Activated CD4-positive, alpha-beta memory T cell treated with anti-CD3 and anti-CD28 coated beads, Interleukin-2, amount 10 ng/mL, durations not matched to agents 7 days and 5 days (primary cell): ENCODE measurements at places on chromosomes 13 and 19.

DNA sequence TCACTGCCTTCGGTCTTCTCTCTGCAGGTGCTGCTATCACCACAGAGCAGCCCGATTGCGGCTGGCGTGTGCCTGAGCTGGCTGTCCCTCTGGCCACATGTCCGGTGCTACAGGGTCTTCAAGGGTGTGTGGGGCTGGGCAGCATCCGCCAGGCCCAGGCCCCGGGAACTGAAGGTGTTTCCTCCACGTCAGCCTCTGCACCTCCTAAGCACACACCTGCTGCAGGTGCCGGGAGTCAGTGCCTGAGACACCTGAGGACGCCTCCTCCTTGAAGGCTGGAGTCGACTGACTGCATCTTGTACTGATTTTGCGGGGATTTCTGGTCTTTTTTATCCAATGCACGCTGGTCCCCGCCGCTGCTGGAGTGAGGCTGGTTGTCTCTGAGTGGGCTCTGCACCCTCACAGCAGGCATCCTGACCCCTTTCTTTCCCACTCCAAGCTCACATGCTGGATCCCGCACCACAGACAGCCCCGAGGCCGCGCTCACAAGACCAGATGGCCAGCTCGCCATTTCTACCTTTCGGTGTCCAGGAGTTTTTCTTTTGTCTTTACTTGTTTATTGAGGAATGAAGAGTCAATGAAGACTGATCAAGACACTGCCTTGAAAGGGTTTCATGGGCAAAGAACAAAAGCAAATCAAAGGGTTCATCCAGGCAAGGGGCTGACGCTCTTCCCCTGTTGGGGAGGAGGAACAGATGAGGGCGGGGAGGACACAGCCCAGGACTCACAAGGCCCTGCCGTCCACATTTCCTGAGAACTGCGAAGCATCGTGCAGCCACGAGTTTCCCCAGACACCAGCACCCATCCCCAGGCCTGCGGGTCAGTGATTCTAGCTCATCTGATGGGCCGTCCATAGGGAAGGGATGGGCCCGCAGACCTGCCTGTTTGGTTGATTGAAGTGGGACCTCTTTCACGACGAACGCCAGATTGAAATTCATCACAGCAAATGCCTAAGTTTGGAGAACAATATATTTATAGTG lies 203.8 kb upstream of the SOX1 start:
- DNase-seq: no peak

DNA sequence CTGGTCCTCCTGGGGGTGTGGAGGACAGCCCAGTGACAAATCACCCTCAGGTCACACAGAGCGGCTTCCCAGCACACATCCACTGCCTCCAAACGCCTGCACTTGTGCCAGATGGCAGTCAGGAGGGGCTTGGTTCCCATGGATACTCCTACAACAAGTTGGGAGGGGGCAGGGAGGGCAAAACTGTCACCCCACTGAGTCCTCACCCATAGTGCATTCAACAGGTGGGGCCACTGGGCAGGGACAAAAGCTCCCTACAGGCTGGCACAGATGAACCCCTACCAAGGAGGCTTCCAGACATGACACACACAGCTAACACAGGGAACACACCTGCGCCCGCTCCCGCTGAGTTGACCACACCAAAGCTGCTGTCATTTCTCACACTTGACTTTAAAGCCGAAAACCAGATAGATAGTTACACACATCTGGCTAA lies 120.5 kb downstream of the STK24 start:
- DNase-seq: no peak

GRCh38 chr13:41820581-41821237 lies 140.2 kb downstream of the VWA8 start:
- DNase-seq: no peak

DNA sequence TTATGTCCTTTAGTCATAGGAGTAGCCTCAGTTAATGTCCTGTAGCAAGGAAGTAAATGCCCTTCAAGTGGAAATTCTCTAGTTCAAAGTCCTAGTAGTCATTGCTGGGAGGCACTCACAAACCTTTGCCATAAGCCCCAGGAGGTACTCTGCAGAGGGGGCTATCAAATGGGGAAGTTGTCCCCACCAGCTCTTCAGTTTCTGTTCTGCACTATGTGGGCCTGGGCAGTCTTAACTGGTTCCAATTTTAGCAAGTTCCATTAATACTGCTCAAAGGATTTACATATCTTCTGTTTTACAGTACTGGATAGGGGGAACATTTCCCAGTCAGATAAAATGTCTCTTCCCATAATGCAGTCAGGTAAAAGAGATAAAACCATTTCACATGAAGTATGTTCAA lies 101.3 kb downstream of the B3GLCT start:
- no peak for DNase-seq

GRCh38 chr13:50286324-50286723 lies 271.1 kb downstream of the KCNRG start:
- DNase-seq: no peak

DNA sequence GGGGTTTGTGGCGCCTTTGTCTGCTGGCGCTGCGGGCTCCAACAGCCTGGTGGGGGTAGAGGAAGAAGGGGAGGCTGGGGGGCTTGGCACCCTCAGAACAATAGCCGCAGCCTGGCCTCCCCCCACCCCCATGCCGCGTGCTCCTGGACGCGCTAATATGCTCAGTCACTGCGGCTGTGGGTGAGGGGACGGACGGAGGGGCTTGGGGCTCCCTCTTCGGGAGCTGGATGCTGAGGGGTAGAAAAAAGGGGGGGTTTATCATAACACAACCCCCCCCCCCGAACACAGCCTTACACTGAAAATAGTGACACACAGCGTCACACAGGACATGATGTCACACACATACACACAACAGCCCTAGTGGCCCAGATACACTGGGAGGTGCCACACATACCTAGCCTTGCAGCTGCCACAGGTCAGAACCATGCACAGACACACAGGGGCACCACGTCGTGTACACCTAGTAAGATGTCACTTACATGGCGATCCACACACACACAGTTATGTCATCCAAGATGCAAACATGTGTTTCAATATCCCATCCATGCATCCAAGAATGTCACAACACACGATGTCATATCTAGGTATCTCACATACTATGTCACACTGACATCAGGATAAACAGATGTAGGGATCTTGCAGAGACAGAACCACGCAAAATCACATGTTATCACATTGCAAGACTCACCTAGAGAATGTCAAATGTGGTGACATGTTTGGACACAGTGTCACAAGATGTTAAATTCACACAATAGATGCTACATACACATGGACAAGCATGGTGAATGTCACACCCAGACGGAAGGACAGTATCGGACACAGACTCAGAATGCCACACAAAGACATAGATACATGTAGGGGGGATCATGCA lies 806 bp downstream of the MAST1 start:
- peak; percentile 39 for DNase-seq

DNA sequence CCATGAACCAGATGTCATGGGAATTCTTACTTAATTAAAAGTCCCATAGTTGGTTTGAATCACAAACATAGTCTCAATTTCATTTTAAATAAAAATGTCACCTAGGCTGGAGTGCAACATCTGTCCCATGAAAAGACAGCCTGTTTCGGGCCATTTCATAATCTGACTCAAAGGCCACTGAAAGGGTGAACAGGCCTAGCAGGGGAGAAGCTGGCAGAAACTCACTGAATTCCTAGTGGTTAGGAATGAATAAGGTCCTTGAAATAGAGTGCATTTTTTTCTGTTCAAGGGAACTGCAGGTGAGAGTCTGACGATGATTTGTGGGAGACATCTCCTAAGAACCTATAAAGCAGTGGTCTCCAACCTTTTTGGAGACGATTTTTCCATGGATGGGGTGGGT lies 44.0 kb upstream of the PCCA start:
- DNase-seq: no peak

DNA sequence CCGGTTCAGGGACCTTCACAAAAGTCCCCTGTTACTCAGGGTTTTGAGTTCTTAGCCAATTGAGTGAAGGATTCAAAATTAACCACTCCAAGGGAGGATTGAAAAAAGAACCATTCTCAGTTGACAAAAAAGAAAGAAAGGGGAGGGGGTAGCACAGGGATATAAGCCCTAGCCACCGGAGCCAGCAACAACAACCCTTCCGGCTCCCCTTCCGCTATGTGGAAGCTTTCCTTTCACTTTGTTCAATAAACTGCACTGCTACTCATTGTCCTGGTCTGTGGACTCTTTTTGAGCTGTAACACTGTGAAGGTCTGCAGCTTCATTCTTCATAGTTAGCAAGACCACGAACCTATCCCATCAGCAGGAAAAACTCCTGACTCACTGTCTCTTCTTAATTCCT lies 1488.1 kb upstream of the PRR20A start:
- no peak for DNase-seq

- no peak for DNase-seq
These were observed 106.4 kb downstream of the AKAP11 start for GRCh38 chr13:42378383-42378780.

GRCh38 chr19:47813304-47813994 lies 8.3 kb upstream of the CRX start:
- DNase-seq: peak; percentile 78

GRCh38 chr19:4908781-4909155 lies 533 bp upstream of the UHRF1 start:
- no peak for DNase-seq

- peak; percentile 64 for DNase-seq
These were observed 29.7 kb downstream of the NAXD start for GRCh38 chr13:110644892-110645521.

- no peak for DNase-seq
These were observed 10.0 kb upstream of the ZNF443 start for GRCh38 chr19:12450844-12451243.

GRCh38 chr19:10625003-10625761 lies at the start of gene SLC44A2:
SLC44A2 (plus strand) TSS chr19:10625553; CDS start chr19:10625634, 81 bp downstream.
- DNase-seq: no peak

- DNase-seq: no peak
These were observed 63.4 kb downstream of the RAP2A start for GRCh38 chr13:97497400-97497799.

GRCh38 chr19:38831142-38831605 lies 420 bp downstream of the ECH1 start:
- no peak for DNase-seq

- DNase-seq: no peak
These were observed 587 bp upstream of the ZNF383 start for GRCh38 chr19:37217480-37217774.

DNA sequence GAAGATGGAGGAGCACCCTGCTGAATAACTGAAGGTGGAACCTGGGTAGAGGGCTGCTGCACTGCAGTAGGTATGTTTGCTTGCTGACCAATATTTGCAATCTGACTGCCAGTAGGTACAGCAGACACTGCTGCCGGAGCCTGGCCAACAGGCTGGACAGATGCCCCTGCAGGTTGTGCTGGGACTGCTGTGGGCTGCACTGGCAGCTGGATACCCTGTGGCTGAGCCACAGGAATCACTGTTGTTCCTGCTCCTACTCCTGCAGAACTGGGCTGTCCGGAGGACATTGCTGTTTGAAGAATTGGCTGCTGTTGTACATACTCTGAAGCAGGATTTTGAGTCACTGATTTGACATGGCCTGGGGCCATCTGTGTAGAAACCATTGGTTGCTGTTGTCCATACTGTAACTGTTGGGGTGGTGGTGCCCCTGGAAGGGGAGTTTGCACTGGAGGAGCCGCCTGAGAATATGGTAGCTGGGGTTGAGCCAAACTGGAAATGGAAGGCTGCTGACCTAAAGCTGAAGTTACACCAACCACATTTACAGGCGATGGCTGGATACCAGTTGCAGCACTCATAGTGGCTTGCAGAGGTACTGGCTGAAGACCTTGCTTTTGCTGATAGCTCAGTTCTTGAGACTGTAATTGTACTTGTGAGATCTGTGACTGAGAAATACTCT lies 2.2 kb downstream of the TSC22D1 start:
- DNase-seq: no peak

GRCh38 chr19:33306853-33307792 lies 4.8 kb upstream of the CEBPA start:
- no peak for DNase-seq

DNA sequence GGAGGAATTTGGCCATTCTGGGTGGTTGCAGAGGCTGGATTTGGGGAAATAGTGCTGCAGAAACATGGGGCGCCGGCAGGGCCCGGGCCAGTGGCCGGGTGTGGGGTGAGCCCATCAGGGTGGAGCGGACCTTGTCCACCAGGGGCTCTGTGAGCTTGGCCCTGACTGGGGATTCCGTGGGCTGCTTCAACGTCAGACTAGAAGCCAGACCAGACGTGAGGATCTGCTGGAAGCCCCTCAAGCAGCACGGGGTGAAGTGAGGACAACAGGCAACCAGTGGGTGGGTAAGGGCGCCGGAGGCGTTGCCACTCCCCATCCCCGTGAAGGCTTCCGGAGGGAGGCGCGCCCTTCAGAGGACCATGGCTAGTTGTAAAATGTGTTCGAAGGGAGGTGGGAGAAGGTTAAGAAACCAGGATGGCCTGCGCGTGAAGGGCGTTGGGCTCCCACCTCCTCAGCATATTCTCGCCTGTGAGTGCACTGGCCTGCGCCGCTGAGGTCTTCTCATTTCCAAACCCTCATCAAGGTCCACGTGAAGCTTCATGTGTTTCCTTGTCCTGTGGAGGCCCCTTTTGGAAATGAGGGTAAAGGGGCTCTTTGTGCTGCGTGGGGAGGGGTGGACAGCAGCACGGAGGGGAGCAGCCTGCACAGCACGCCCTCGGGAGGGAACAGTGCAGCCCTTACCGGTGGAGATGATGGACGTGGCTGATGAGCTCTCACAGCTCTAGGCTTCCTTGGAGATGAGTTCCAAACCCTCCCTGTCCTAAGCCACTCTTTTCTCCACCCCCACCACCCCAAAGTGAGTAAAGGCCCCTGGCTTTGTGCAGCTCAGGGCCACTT lies 8.3 kb downstream of the TEX29 start:
- peak; percentile 12 for DNase-seq

DNA sequence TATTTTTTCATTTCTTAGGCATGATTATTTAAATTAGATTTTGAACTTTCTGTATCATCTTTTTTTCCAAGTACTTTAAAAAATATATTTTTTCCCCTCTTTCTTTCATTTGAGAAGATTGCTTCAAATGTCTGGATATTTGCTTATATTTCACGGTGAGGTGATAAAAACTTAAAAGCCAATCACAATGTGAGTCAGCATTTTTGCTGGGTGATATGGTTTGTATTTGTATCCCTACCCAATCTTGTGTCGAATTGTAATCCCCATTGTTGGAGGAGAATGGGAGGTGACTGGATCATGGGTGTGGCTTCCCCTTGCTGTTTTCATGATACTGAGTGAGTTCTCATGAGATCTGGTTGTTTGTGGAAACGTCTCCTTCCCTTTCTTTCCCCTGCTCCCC lies 320.5 kb downstream of the OXGR1 start:
- no peak for DNase-seq

GRCh38 chr19:13884726-13885591 lies 8.0 kb downstream of the NANOS3 start:
- DNase-seq: no peak
